ENCODE measurements at places on chromosomes 6 and 20.

GRCh38 chr6:90544081-90544480, 42.8 kb downstream of the MAP3K7 start:
- no peak for DNase-seq

DNA sequence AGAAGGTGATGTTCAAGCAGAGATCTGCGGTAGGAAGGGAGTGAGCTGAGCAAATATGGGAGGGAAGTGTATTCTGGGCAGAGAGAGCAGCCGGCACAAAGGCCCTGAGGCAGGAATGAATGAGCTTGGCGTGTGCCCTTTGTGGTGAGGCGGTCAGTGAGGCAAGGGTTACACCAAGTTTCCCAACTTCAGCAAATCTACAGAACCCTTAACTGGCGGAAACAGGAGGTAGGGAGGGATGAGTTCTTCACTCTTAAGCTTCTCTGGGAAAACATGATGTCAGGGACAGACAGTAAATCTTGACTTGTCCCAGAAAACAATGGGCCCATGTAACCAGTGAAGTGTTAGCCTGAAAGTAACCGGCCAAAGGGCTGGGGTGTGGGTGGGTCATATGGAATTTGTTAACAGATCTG, 97.1 kb upstream of the PTPN1 start:
- DNase-seq, result no peak

DNA sequence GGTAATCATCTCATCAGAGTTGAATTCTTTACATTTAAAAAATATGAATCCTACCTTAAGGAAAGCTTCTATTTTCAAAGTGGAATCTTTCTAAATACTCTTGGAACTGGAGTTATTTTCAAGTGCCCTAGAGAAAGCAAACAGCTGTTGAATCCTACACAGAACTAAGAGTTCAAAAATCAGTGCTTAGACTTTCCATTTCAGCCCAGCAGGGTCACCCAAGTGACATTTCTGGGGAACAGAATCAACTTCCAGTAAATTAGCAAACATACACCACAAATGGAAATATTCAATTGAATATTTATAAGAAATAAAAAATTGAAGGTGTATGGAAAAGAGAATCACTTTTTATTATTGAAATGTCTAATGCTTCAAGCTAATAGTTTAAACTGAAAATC, 427.7 kb upstream of the NOX3 start:
- no peak for DNase-seq

DNA sequence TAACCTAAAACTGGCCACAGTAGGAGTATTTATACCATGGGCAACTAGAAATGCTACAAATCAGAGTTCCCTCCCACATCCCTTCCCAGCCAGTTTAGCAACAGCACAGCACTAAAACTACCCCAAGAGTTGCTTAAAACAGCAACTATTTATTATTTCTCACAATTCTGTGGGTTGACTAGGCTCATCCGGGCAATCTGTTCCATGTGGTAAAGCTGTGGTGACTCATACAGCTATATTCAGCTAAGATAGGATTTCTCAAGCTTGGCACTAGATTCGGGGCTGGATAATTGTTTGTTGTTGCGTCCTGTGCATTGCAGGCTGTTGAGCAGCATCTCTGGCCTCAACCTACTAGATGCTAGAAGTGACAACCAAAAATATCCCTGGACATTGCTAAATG, 8.6 kb upstream of the HECA start:
- no peak for DNase-seq

- peak; percentile 64 for DNase-seq
Observed at GRCh38 chr6:37021356-37022129, 16.1 kb downstream of the FGD2 start.

DNA sequence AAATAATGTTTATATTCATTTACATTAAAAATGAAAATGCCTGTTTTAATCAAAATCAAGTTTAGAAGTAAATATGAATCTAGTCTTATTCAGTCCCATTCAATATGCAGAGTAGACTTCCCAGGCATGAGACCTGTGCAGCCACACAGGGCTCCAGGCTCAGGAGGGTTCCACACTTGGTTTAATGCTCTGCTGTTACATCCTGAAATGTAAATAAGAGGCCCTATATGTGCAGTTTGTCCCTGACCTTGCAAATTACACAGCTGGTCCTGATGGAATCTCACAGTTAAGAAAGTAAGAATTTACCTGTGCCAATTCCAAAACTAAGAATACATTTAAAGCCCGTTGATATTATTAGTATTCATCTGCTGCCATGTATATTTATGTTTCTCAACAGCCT, 79.4 kb downstream of the ARHGAP18 start:
- DNase-seq, result no peak

- DNase-seq, result no peak
Observed at GRCh38 chr6:35586542-35586941, 73.8 kb upstream of the TULP1 start.

DNA sequence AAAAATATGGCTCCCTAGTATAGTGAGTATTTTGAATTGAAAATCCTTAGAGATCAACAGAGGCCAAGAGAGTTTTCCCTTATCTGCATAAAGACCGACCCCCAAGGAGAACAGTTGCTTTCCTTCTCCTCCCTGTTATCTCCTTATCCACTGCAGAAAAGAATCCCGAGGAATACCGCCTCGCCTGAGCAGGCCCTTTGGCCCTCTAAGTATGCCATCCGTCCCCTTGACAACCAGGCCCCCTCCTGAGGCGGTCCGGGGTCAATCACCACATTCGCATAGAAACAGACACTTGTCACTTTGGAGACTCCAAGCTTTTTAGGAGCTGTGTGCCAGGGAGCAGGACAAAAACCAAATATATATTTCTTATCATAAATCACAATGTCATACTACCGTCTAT, 15.9 kb upstream of the GGTLC1 start:
- DNase-seq, result no peak

- DNase-seq, result peak; percentile 24
Observed at GRCh38 chr6:52162940-52163908, 23.0 kb upstream of the IL17A start.

- DNase-seq, result no peak
Observed at GRCh38 chr6:64083261-64083660, 447.7 kb downstream of the PHF3 start.

DNA sequence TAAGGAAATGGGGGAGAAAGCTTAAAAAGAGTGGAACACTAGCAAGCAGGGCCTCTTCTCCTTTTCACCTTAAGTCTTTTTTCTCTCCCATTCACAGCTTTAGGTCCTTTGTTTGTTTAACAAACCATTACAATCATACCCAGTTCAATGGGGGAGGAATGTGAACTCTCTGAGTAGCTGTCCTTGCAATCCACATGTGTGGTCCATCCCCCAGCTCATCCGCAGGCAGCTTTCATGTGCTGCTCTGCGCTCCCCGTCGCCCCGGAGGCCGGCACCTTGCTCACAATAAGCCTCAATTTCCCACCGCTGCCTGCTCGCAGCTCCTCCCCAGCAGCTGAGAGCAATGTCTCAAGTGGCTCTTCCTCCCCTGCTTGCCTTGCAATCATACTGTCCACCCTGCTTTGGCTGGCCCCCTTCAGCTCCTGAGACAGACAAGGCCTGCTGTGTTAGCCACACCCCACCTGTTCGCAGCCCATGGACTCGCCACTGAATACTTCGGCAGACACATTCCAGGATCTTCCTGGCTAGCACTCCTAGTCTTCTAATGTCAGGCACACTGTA, 49.1 kb downstream of the PLAGL1 start:
- no peak for DNase-seq

DNA sequence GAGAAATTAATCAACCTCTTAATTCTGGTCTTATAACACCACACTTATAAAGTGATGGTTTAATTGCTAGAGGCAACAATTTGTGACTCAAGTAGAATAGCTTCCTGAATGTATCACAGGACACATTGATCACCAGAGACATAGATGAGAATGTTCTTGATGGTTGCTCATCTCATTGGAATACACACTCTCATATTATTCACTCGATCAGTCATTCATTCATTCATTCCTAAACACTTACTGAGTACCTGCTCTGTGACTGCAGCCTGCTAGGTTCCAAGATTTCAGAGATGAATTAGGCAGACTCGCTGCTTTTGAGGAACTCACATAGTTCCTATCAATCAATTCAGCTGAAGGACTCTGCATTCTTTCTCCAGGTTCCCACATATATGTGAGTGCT, 365.1 kb upstream of the SOX4 start:
- DNase-seq, result no peak

GRCh38 chr20:19699180-19699971, 58.7 kb upstream of the RIN2 start:
- DNase-seq, result no peak

GRCh38 chr6:26360451-26361416, 4.3 kb upstream of the BTN3A2 start:
- DNase-seq, result no peak

DNA sequence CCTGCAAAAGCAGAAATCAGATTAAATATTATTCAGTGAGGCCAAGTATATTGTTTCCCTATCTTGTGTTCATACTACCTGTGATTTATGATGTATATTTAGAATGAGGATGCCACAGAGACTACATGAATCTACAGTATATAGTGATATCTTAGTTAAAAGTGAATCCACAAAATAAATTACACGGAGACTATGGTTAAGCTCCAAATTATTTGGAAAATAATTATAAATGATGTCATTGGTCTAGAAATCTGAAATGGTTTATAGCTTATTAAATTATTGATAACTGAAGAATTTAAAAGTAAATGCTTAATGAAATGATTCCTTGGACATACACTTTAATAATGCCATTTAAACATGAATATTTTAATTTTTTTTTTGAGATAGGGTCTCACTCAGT, 4.2 kb upstream of the USP45 start:
- no peak for DNase-seq

GRCh38 chr20:16236589-16237241, 336.5 kb downstream of the KIF16B start:
- no peak for DNase-seq

GRCh38 chr6:169785566-169785965, 34.1 kb downstream of the ERMARD start:
- DNase-seq, result no peak

DNA sequence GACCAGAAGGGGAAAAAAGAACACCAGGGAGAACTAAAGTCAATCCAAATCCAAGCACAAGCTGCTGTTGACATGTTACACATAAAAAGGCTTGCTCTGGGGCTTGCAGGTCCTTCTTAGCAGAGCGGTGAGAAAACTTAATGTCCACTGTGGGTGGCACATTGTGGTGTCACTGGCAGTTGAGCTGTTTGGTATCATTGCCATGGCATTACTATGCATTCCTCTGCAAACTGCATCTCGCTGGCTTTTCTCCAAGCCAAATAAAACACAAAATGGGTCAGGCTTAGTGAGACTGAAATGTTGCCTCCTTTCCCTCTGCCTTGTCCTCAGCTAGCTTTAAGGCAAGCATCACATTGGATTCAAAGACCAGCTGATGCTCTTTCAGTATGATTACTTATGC, 40.9 kb downstream of the LY86 start:
- no peak for DNase-seq

GRCh38 chr20:57220337-57221145, 45.9 kb downstream of the BMP7 start:
- DNase-seq, result no peak

- no peak for DNase-seq
Observed at GRCh38 chr6:32982702-32983492, 14.5 kb downstream of the BRD2 start.

DNA sequence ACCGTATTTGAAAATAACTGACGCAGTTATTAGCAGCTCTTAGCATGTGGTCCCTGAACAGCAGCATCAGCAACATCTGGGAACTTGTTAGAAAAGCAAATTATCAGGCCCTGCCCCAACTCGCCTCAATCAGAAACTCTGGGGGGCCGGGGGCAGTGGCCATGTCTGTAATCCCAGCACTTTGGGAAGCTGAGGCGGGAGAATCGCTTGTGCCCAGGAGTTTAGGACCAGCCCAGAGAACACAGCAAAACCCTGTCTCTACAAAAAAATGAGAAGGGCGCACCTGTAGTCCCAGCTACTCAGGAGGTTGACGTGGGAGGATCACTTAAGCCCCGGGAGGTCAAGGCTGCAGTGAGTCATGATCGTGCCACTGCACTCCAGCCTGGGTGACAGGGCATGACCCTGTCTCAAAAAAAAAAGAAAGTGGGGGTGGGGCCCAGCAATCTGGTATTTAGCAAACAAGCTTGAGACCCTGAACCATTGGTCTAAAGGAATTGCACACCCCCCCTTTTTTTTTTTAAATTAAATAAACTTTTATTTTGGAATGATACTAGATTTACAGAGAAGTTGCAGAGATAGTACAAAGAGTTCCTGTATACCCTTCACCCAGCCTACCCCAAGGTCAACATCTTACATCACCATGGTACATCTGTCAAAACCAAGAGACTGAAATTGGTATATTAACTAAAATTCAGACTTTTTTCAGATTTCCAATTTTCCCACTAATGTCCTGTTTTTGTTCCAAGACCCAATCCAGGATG, 6.7 kb downstream of the SRXN1 start:
- DNase-seq, result no peak

DNA sequence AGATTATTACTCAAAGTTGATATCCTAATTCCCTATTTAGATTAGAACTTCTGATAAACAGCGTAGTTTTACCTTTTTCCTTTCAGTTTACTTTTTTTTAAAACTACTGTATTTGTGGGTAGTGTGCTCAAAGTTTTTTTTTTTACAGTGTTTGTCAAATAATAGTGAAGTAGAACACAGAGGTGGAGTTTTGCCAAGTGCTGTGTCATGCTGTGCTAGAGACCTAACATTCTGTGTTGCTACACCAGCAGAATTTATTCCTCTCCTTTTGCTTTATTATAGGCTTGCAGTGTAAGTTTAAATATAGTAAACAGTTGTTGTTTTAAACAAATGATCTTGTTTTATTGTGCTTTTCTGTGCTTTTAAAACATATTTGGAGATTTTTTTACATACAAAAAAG, 125.4 kb downstream of the HIVEP1 start:
- peak; percentile 5 for DNase-seq

DNA sequence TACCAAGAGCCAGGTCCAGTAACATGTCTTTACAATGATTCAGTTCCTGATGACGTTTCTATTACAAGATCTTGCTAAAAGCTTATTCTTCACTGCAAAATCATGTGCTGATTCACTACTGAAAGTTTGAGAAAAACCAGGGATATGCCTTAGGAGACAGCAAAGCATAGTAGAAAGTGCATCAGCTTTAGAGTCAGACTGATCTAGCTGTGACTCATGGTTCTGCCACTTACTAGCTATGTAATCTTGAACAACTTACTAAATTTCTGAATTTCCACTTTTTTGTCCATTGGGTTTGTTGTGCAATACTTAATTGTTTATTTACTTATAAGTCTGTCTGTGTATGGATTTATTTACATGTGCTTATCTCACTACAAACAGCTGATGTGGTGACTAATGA, 198.5 kb upstream of the RSPO3 start:
- DNase-seq, result no peak

DNA sequence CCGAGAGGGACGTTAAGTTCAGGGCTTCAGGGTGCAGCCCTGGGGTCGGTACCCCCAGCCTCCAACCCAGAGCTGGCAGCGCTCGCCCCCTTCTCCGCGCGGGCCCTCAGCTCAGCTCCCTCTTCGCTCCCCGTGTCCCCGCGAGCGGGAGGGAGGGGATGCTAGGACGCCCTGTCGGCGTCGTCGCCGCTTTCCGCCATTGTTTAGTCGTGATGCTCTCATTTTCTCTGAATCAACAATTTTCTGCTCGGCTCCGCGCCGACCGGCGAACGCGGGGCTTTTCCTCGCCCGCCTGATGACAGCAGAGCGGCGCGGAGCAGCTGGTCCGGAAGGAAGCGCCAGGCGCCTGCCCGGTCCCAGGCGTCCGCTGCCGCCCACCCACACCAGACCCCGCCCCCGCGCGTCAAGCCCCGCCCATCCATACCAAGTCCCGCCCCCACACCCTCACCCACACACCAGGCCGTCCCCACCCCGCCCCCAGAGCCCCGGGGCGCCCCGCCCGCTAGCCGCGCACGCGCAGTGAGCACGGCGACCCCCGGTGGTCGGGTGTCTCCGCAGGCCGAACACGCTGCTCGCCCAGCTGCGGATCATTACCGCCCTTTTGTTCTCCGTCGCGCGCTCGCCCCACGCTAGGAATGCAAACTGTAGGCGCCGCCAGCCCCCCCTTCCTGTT, 50.1 kb upstream of the SLC32A1 start:
- DNase-seq, result no peak
